K562 (cell line): ENCODE measurements at places on chromosomes 11 and 22.

DNA sequence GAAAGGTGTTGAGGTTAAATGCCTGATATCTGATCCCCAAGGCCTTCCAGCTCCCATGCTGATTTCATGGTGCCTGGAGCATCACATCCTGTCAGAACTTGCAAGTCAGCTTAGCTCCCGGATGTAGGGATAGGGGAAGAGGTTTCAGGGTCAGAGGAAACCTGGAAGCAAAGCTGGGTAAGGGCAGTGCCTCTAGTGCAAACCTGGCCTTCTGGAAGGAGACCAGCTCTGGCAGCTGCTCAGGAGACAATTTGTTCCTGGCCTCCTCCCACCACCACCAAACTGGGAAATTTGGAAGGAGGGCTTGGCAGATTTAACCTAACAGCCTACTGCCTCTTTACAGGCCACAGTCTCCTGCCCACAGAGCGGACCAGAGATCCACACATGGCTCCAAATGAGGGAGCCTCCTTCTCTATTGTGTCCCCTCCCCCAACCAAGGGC, 9.2 kb upstream of the TSKU start:
- no peak for DNase-seq

DNA sequence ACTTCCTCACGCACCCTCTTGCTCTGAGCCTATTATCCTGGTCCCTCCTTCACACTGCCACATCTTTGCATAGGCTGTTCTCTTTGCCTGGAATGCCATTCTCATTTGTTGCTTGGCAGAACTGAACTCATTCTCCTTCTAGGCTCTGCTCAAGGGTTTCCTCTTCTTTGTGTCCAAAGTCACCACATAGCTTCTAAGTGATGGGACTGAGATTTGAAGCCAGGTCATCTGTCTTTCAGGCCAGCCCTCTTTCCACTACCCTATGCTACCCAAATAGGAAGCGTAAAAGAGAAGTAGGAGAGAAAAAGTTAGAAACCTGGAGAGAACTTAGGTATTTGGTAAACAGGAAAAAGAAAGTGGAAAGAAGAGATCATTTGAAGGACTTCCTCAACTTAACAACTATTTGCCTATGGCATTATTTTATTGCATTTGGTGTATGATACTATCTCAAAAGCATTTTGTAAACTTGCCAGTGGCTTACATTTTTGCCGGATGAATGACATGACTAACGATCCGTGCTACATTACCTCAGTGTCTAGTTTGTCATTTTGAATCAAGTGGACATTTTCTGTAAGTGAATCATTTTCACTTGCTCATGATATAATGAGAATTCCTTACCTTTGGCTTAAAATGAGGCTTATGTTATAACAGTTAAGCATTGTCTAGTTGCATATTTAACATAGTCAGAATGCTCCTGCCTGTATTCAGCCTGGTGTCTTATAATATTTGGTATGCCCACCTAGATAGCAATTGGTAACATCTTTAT, 18.5 kb downstream of the NF2 start:
- DNase-seq = no peak

GRCh38 chr22:37174964-37175363, 13.1 kb downstream of the C1QTNF6 start:
- DNase-seq = no peak

GRCh38 chr22:24161485-24161884, 19.8 kb upstream of the SUSD2 start:
- no peak for DNase-seq

GRCh38 chr11:21007297-21007696, 337.9 kb downstream of the NELL1 start:
- no peak for DNase-seq

DNA sequence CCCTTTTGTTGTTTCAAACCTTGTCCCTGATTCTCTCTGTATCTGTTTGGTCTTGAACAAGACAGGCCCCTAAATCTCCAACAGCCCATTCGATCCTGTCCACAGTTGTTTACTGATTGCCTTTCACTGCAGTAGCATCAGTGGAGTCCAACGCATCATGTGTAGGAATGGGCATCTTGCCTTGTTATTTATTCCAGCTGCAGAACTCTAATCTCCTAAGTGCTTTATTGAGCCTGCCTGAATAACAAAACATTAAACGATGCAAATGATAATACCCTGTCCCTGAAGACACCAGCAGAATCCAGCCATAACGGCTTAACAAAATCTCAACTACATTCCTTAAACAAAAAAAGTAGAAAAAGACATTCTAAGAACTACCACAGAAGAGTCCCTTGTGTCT, 50.1 kb downstream of the SLC35F2 start:
- no peak for DNase-seq

- DNase-seq = no peak
These were observed 830.0 kb downstream of the NTM start for GRCh38 chr11:132200353-132200936.

GRCh38 chr11:112166562-112166961, 610 bp upstream of the TEX12 start:
- DNase-seq = no peak

DNA sequence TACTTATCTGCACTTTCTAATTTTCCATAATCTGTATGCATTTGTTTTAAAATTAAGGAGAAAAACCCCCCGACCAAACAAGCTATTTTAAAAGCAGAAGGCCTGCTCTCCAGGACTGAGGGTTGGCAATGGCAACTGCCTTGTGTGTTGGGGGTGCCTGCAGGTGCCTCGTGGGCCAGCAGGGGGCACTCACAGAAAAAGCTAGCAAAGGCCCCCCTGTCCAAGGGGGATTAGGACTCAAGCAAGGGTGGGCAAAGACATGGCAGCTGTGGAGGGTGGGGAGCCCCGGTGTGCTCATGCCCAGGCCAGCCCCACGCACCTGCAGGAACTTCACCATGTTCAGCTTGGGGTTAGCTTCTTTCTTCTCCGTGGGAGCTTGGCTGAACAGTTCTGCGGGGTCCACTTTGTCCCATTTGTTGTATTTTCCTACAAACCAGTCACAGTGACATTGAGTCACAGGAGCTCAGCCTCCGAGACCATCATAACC, 10.3 kb downstream of the TOP3B start:
- DNase-seq = peak; percentile 100

DNA sequence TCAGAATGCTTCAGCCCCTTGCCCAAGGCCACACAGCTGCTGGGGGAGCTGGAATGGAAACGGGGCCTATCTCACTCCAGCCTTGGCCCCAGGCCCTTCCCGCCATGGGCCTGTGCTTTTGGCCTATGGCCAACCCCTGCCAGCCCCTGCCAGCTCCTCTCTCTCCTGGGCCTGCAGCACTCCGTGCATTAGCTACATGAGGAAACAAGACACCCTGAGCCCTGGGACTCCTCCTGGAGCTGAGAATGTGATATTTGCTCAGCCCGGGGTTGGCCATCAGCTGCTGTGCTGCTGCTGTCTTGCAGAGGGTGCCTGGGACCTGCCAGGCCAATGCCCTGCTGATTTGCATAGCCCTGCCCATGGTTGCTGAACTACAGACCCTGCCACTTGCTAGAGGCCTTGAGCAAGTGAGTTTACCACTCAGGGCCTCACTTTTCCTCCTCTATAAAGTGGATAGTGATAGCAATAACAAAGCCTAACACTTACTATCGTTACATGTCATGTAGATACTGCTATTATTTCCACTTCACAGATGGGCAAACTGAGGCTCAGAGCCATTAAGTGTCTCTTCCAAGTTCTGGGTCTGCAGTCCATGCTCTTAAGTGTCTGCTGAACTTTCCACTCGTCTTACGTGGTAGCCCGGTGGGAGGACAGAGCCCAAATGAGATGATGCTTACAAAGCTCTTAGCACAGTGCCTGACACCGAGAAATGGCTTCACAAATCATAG, 99.6 kb downstream of the KIAA1671 start:
- DNase-seq = no peak

DNA sequence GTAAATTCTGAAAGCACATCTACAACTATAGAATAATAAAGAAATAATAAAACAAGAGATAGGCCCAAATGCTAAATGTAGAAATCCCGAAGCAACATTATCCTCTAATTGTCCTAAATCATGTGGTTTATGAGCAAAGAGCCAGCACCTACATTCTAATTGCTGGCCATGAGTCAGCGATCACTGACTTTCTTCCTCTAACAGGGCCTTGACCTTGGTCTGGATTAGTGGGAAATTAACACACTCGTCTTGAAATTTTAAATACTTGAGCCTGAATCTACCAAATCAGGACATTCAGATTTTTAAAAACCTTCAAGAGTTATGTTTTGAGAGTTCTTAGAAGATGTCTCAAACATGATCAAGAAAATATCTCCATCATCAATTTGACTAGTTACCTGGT, 727.6 kb downstream of the METTL15 start:
- DNase-seq = no peak

DNA sequence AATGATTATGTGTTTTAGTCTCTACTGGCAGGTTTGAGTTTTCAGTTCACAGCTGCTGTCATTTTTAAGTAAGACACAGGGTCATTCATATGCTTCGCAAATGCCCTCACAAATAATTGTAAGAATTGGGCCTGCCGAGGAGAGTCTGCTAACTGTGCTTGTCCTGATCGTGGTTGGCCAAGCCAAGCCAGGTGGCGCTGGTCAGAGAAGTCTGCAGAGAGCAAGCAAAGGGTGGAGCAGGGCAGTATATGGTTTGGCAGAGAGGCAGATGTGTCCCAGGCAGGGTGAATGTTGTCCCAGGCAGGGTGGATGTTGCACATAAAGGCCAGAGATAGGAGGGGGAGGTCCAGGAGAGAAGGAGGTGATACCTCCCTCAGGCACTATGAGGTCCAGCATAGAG, 52.7 kb downstream of the SCN3B start:
- DNase-seq = no peak

GRCh38 chr11:86234831-86235461, 9.6 kb upstream of the EED start:
- DNase-seq = no peak

- DNase-seq = no peak
These were observed 494 bp downstream of the CHID1 start for GRCh38 chr11:910044-910588.

GRCh38 chr11:1404461-1405185, 14.9 kb downstream of the BRSK2 start:
- DNase-seq = no peak

DNA sequence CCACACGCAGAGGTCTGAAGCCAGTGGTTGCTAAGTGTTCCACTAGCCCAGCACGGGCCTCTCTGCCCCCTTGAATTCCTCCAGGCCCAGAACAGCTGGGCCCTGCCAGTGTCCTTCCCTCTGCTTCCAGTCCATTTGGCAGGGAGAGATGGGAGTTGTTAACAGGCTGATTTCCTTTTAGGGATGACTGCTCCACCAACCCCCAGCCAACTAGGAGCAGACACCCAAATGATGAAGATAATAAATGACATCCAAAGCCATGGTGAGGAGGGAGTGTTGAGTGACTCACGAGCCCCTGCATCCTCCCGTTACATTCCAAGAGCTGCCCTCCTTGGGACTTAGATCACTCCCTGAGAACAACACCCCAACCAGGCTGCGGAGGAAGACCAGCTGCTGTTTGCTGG, 20.6 kb downstream of the PARVA start:
- DNase-seq = no peak

- peak; percentile 19 for DNase-seq
These were observed 99.8 kb downstream of the MORC2 start for GRCh38 chr22:30868663-30869385.
